ENCODE measurements at places on chromosomes 6 and 20.
A peak's percentile ranks its signal among the peaks of the same experiment; 100 is the strongest.

GRCh38 chr6:143163621-143164020 is 102.9 kb downstream of the AIG1 start:
- DNase-seq, result no peak

DNA sequence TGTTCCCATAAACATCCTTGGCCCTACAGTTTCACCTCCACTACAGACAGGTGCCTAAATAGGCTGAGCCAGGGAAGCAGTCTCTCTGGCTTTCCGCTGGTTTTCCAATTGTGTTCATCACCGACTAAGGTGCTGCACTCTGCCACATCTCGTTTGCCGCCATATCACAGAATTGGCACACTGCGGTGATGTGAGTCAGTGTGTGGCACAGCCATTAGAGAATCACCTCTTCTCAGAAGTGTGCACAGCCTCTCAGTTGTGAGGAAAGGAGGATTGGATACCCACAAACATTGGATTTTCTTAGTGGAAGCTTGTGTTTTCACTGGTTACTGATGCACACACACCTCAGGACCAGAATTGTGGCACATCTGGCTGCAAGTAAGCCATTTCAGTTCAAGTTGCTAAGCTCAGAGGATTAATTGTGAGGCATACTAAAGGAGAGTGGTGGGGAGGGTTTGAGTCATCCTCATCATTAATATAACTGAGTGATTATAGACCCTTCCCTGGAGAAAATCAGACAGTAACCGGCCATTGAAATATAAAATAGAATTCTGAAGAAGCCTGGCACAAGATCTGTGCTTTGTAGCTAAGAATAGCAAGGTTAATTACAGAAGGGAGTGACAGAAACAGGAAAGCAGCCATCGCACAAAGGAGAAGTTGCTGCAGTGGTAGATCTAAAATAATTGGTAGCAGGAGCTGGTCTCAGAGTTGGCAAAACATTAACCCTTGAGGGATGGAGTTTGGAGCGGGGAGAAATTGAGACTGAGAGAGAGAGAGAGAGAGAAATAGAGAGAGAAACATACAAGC is 506.9 kb downstream of the LMBRD1 start:
- no peak for DNase-seq

DNA sequence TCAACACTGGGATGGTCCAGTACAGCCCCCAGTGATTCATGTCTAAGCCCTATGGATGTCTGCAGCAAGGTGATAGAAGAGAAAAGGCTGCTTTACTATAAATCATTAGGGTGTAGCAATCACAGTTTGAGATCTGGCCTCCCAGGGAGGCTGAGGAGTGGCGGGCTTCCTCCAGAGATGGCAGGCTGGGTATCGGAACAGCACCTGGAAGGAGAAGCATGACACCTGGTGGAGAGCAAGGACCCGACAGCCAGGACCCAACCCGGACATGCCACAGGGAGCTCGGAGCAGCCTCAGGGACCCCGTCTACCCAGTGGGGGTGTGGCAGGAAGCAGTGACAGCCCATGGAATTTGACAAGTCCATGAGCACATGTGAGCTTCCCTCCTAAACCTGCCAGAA is 114.8 kb upstream of the CD93 start:
- DNase-seq, result peak; percentile 62

DNA sequence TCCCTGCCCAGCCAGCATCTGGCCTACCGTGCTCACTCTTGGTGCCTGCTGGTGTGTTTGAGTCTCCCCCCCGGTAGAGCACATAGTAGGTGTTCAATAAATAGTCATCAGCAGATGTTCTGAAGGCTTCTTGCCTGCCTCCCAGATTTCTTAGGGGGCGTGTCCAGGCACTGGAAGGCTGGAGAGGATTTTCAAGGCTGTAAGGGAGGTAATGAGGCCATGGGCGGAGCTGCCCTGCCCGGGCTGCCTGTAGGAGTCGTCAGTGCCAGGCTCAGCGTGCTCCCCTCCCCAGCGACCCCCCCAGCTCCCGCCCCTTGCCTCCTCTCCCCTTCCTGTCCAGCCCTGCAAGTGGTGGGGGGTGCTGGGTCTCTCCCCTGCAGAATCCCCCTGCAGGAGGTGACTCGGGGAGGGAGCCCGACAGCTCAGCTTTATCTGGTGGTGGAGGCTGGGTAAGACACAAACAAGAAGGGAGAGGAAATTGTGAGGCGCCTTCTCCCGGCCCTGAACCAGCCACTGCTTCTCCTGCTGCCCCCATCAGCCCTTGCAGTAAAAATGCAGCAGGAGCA is 55.9 kb downstream of the BCAS4 start:
- DNase-seq, result no peak

DNA sequence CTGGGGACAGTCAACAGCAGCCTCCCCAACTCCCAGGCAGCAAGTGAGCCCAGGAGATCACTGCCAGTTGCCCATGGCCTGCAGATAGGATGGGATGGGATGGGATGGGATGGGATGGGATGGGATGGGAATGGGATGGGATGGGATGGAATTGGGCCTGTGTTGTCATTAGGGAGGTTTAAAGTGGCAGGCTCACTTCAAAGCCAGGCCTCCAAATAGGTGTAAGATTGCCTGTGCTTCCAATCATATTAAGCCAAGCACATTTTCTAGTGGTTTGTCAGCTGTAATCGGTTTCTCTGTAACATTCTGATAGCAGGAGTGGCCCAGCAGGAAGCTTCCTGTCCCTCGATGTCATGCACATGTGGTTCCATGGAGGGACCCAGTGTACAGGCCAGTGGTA is 82.7 kb upstream of the NXT1 start:
- DNase-seq, result no peak

DNA sequence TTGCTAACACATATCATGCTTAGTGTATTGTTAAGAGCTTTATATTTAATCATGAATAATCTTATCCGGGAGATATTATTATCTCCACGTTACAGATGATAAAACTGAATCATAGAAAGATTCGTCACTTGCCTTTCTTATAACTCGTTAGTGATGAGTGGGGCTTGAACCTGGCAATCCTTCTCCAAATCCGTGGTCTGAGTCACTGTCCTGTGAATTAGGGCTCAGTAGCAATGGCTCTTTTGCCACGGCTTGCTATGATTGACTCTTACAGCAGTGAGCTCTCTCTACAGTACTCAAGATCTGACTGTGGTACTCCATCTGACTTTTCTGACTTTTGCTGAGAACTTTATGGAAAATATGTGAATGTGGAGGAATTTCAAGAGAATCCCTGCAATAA is 246.9 kb downstream of the PACRG start:
- DNase-seq, result no peak

GRCh38 chr20:62066339-62066982 is 780 bp upstream of the TAF4 start:
- DNase-seq, result peak; percentile 73

DNA sequence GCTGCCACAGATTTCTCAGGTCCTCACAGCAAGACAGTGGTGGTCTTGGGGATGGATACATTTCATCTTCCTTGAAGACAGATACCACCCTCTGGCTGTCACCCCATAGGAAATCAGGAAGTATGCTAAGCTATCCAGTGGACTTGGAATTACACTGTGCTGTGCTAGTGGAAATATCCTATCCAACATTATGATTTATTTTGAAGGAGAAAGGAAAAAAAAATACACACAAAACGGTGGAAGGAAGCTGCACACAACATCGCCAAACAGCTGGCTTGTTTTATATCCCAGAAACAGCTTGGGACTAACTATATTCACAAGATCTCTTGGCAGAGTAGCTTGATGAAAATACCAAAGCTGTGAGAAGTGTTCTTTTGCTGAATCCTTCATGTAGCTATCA is 257.6 kb downstream of the LAMA2 start:
- no peak for DNase-seq

- no peak for DNase-seq
These were observed 46.8 kb upstream of the FAM83C start for GRCh38 chr20:35339007-35339406.

- DNase-seq, result no peak
These were observed 81.0 kb downstream of the ATRN start for GRCh38 chr20:3551681-3552434.

DNA sequence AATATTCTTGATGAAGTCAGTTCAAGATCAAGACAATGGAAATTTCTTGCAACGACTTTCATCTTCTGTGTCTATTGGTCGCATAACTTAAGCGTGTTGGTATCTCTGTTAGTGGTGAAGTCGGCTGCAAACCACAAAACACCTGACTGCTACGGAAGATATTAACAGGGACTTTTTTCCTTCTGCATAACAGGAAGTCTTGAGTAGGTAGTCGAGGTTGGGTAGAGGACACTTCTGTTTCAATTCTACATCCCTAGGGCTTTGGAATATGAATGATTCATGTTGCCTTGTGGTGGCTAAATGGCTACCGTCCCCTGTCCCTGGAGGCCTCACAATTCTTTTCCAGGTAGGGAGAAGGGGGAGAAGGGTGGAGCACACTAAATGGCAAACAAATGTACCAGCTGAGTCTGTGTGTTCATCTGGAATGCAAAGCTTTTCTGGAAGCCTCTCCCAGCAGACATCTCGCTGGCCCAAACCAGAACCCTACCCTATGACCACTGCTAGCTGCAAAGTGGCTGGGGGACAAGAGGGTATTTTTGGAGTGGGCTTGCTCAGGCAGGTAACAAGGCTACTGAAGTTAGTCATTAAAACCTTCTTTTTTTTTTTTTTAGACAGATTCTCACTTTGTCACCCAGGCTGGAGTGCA is 34.6 kb upstream of the NKX2-2 start:
- no peak for DNase-seq

GRCh38 chr6:146260886-146261285 is 232.0 kb downstream of the GRM1 start:
- no peak for DNase-seq

- DNase-seq, result no peak
These were observed 127.4 kb upstream of the RPS6KA2 start for GRCh38 chr6:166754218-166755030.

- peak; percentile 86 for DNase-seq
These were observed 448 bp upstream of the DDAH2 start for GRCh38 chr6:31729515-31729978.

- no peak for DNase-seq
These were observed 45.8 kb upstream of the ARID1B start for GRCh38 chr6:156731396-156731795.

- no peak for DNase-seq
These were observed 385.5 kb downstream of the TENT5A start for GRCh38 chr6:81366972-81367371.

GRCh38 chr6:130513770-130514169 is 148.0 kb downstream of the TMEM200A start:
- DNase-seq, result no peak

DNA sequence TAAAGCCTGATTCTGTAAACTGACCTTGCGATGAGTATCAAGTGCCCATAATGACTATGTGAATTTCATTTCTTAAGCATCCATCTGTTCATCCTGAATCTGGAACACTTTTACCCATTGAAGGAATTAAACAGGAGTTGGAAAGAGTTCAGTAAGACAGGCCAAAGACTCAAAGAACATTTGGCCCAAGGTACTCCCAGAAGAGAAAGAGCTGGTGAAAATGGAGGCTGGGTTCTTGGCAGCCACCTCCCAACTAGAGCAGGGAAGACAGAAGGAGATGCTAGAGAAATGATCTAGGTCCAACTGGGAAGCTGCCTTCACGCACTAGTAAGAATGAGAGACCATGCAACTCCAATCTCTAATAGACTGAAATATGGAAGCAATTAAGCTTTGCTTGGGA is 290.8 kb upstream of the RNF24 start:
- no peak for DNase-seq

- no peak for DNase-seq
These were observed 37.8 kb upstream of the CD93 start for GRCh38 chr20:23123886-23124285.

- no peak for DNase-seq
These were observed 495.6 kb upstream of the MAN1A1 start for GRCh38 chr6:119845161-119845560.

DNA sequence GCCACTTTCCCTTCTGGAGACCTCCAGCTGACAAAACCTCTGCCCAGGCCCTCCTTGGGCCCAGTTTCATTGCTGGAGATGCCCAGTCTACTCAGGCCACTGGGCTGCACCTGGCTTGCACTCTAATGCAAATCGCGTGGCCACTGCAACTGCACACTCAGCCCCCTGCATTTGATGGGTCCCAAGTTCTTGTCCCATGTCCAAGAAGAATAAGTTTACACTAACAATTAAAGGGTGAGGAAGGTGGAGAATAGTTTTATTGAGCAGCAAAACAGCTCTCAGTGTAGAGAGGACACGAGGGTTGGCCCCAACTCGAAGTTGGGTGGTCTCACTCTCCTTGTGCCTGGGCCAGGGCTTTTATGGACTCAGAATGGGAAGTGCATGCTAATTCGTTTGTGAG is 31.9 kb upstream of the THEMIS start:
- no peak for DNase-seq

DNA sequence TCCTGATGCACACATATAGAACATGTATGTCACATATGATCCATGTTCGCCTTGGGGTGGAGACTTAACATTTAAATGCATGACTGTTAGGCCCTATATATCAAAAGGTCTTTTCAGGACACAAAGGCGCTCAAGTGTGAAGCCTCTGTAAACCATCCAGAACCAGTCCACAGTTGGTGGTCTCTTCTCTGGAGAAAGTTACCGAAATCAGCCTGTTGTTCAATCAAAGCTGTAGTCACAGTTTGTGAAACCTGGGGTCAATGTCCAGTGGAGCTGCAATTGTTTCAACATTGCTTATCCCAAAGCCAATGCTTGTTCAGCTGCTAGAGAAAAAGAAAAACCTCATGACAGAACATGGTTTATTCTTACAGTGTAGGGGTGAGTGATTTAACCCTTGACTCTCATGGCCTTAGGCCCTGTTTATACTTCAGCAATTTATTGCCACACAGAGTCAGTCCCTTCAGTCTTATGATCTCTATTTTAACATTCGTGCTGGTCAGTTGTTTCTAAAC is 193.6 kb upstream of the CST7 start:
- peak; percentile 92 for DNase-seq

- no peak for DNase-seq
These were observed 83.0 kb downstream of the SOBP start for GRCh38 chr6:107572886-107573285.

DNA sequence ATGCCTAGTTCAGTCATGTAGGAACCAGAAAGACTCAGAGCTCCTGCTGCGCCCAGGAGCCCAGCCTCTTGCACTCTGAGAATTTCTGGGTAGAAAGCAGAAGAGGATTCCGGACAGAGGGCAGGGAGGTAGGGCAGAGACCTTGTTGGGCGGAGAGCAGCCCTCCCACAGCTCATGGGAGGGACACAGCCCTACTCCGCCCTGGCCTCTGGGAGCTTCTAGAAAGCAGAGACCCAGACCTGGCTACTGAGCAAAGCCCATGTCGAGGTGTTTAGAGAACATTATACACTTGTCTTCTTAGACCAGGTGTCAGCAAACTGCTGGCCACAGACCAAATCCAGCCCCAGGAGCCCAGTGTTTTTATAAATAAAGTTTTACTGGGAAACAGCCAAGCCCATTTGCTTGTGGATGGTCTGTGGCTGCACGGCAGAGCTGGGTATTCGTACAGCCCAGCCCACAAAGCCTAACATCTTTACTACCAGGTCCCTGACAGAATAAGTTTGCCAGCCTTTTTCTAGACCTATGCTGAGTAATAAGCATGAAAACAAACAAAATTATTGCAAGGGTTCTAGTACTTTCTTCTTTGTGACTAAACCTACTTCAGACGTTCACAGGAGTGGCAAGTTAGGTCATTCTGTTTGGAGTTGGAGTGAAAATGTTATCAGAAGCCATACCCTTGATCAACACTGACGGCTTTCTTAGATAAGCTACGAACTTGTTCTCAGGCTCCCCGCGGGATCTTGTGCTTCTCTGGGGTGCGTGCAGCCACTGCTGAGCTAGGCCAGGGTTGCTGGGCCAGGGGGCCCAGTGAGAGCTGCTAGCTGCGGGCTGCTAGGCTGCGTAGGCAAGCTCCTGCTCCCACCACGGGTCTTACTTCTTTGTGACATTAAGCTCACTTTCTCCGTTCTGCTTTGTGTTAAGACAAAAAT is 235.1 kb upstream of the FOXQ1 start:
- no peak for DNase-seq

Data from HepG2 (cell line).